RKO (cell line): ENCODE measurements at places on chromosomes 12 and 14.

GRCh38 chr12:96570579-96570978, 81.2 kb downstream of the CFAP54 start:
- no peak for DNase-seq

GRCh38 chr14:38065106-38065762, 142.5 kb upstream of the SSTR1 start:
- no peak for DNase-seq

- no peak for DNase-seq
Measured at GRCh38 chr14:20711261-20711660, 22.7 kb downstream of the ANG start.

GRCh38 chr12:57085999-57086492, 2.9 kb upstream of the NAB2 start:
- no peak for DNase-seq

- no peak for DNase-seq
Measured at GRCh38 chr12:51441583-51441982, 17.0 kb downstream of the SLC4A8 start.

DNA sequence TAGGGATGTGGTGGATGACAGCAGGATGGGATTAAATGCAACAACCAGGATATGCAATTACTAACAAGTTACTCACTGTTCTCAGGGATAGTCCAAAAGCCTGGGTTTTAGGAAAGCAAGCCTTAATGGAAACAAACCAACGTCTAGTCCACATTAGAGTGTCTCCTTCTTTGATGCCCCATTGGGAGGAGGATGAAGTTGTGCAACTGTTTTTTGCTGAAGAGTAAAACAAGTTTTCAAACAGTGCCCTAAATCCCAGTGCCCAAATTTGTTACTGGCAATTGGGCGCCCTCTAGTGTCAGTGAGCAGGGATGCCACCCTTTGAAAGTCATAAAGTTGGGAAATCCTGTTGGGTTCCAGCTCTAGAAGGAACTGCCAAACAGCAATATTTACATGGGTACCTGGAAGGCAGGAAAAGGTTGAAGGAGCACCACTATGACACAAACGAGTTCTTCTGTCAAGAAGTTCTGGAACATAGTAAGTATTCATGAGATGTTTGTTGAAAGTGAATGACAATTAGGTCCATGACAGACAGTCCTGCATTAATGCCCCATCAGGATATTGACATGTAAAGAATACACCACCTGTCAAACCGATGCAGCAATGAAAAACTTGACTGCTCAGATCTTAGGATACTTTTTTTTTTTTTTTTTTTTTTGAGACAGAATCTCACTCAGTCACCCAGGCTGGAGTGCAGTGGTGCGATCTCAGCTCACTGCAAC, 11.1 kb upstream of the DPF3 start:
- DNase-seq, result peak; percentile 72

- no peak for DNase-seq
Measured at GRCh38 chr14:39860596-39861228, 428.5 kb upstream of the FBXO33 start.

DNA sequence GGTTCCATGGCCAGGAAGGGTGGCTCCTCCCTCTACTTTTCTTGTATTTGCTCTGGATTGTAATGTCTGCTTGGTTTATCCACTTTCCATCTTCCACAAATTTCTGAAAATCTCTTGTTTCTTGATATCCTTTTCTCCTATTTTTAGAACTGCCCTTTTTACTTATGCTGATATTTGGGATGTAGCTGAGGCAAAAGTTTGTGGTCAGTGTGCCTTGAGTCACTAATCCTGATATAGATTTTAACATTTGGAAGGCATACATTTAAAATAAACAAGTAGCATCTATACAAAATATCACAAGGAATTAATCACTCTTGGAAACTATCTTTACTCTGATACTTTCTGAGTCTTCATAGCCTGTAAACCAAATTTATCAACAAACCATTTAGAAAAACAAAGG, 11.0 kb downstream of the GRIP1 start:
- DNase-seq, result no peak

DNA sequence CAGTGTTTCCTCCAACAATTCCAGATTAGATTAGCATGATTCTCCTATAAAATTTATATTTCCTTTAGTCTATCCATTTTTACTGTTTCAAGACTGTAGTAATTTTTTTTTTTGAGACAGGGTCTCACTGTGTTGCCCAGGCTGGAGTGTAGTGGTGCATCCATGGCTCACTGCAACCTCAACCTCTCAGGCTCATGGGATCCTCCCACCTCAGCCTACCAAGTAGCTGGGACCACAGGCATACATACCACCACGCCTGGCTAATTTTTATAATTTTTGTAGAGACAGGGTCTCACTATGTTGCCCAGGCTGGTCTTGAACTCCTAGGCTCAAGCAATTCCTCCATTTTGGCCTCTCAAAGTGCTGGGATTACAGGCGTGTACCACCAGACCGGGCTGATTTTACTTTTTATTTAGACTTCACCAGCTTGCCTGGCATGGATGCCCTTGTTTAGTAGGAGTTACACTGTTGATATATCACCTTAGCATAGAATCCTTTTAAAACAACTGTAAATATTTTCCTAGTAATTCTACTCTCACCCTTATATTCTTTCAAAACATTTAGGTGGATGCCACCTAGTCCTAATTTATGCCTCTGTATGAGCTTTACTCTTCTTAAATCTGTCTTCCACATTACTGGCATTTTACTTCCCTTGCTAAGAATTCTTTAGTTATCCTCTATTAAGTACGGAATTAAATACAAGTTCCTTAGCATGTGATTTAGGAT, 55.8 kb upstream of the LIMA1 start:
- DNase-seq, result no peak

DNA sequence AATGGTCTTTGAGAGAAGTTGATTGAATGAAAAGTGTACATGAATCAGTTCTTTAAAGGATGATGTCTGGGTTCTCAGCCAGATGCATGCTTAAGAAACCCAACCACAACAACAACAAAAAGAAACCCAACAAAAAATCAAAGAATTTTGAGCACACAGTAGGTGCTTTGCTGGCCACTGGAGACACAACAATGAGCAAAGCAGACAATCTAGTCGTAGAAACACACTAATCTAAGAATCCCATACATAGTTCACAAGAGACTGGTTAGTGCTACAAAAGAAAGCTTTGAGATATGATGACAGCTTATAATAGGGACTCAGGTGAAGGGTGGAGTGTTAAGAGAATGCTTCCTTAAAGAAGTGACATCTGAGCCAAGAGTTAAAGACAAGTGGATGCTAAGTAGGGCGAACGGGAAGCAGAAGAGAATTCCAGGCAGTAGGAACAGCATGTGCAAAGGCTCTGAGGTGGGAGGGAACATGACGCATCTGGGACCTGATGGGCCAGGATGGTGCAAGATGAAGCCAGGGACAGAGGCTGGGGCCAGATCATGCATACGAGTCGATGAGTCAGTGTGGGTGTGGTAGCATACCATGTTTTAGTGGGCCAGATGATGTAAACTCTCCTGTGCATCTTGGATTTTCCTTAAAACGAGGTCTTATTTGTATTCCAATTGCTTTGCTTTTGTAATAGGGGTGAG, 4.6 kb upstream of the HIP1R start:
- peak; percentile 91 for DNase-seq

DNA sequence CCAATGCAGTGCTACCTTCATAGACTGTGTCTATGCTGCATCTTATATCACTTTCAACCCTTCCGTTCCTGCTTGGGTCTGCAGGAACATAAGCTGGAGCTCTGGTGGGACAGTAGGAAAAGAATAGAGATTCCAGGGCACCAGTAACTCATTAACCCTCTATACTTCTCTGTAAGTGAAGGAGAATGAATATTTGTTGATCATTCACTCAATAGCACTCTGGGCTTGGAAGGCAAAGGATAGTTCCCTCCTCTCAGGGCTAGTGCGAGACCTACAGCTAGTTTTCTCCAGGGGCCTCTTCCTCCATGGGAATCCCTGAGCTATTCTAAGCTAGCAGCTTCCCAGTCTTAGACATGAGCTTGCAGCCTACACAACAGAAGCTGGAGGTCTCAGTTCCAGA, 84.7 kb downstream of the BMP4 start:
- no peak for DNase-seq

DNA sequence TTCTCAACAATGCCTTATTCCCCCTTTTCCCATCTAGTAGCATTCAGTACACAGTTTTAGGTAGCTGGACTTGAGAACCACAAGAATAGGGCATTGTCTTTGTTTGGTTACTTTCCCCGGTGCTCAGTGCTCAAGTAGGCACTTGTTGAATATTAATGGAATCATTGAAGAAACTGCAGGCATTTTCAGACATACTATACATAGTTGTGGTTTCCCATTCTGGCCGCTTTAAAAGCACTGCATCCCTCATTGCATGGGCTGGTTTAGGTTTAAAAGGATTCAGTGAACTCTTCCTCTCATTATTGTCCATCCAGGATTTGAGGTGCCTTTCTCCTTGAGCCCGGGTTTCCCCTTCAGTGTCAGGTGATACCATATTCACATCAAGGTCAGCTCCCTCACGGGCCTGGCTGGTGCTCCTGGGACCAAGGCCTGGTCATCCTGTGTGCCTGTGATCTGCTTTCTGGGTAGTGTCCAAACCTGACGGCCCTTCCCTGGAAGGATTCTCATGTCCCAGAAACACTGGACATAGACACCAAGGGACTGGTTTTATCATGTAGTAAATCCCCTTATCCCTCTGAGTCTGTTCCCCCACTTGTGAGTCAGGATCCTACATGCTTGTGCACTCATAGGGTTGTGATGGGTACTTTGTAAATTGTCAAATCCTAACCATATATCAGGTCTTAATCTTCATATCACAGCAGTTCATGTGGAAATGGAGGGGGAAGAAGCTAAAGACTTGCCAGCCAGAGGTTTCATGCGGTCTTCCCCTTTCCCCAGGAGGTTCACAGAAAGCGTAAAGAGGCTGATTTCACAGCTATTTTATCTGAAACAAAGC, 7.4 kb downstream of the TCP11L2 start:
- no peak for DNase-seq

GRCh38 chr12:24632466-24632865, 316.4 kb downstream of the BCAT1 start:
- no peak for DNase-seq

DNA sequence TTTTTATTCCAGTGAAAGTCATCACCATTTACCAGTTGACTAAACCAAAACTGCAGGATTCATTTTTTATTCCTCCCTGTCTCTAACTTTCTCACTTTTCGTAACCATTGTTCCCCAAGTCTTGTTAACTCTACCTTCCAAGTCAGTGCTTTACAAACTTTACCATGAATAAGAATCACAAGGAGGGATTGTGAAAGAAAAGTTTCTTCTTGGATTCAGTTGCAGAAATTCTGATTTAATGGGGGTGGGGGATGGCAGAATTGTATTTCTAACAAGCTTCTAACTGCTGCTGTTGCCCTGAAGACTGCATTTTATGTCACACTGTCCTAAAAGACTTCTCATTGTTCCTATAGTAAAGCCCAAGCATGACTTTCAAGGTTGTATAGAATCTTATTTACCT, 5.0 kb upstream of the RAB21 start:
- no peak for DNase-seq

DNA sequence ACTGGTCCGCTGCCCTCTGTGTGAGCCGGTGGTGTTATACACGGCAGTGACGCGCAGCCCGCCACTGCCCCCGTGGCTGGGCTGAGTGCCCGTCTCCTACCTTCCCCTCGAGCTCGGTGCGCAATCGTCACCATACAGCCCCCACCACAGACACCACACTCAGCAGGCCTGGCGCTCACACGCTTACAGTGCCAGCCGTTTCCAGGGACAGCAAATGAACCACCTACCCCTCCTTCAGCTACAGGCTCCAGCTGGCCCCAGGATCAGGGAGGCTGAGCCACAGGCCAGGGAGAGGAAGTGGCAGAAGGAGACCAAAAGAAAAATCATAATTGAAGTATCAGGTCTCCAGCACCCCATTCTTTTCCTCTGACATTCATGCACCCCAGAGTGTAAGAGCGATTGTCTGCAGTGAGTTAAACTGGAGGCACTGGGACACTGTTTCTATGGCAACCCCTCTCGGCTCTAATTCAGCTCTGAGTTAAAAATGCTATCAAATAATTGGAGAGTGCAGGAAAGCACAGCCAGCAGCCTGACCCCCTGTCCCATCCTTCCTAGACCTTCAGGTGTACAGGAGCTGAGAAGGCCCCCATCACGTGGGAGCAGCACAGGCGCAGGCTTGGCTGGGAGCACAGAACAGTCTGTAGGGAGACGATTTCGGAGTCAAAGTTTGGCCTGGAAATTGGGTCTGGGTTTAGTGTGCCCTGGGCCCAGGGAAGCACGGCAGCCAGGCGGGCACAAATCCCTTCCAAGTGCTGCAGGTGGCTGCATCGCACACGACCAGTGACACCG, 18.0 kb downstream of the LRTM2 start:
- no peak for DNase-seq

DNA sequence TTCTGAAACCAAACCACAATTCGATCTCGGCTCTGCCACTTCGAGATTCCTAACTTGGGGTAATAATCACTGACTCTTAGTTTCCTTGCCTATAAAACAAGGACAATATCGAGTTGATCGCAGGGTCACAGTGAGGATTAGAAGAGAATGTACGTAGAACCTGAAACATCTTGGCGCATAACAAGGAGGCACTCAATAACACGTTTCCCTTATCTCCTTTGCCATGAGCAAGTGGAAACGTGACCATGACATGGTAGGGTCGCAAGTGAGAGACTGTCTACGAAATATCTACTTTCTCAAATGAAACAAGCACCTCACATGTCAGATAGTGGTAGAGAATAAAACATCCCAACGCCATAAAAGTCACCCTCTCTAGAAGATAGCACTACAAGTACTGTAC, 2.3 kb downstream of the DICER1 start:
- no peak for DNase-seq

DNA sequence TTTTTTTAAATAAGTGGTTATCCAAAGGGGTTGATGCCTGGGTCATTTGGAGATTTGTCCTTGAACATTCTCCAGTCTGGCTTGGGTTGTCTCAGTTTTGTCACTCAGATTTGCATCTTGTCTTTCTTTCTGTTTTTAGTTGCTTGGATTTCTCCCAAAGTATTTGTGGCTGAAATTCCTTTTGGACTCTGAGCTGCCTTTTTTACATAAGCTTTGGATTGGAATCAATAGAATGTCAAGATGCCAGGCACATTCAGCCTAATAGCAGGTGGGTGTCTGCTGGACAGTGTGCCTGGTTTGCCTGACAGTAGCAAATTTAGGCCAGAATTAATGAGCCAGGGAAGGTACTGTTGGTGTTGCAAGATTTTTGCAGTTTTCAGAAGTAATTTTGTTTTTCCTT, 50.0 kb downstream of the FLRT2 start:
- no peak for DNase-seq

DNA sequence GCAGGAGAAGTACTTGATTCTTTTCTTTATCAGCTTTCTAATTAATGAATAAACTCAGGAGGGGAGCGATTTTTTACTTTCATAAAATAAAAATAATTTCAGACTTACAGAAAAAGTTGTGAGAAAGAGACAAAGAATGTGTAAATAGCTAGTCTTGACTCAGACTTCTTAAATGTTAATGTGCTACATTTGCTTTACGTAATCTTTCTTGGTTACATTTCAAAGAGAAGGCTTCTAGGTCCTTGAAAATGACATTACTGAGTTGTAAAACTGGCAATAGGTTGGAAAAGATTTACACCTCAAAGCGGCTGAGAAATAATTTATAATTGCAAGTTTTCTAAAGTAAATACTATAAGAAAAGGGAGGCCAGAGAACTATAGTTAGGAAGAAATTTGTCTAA, 28.6 kb downstream of the GABARAPL1 start:
- DNase-seq, result no peak

GRCh38 chr12:108063192-108063591, 65.9 kb upstream of the WSCD2 start:
- peak; percentile 7 for DNase-seq
